CD4-positive, alpha-beta T cell treated with Interleukin-21 for 1 hour (primary cell): ENCODE measurements at places on chromosomes 11 and 22.

GRCh38 chr11:10414181-10414580, 40.9 kb upstream of the AMPD3 start:
- no peak for DNase-seq

DNA sequence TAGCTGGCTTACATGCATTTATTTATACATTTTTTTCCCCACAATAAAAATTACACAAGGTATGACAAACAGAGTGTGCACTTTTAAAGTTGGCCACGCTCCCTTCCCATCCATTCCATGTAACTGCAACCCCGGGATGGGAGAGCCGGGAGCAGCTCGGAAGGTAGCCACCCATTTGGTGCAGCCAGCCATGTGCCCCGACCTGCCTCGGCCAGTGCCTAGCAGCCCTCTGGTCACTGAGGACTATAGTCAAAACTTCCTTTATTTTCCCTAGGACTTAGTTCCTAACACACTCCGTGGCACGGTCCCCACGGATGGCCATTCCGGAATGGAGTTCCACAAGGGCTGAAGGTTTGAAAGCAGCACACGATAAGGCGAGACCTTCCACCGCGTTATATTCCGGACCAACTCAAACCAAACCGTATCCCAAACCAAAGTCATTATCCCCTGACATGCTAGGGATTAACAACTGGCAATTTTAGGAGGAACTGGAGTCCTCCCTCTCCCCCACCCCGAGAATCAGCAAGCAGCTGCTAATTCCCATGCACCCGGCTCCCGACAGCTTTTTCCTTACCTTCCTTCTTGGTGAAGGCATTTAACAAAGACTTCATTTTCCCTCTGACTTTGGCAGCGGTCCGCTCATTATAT, 426.4 kb downstream of the SHANK2 start:
- DNase-seq = no peak

DNA sequence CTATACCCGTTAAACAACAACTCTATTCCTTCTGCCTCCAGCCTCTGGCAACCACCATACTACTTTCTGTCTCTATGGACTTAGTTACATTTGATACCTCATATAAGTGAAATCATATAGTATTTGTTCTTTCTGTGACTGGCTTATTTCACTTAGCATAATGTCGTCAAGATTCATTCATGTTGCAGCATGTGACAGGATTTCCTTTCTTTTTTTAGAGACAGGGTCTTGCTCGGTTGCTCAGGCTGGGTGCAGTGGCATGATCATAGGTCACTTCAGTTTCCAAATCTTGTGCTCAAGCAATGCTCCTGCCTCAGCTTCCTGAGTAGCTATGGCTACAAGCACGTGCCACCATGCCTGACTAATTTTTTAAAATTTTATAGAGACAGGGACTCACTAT, 29.4 kb upstream of the SORL1 start:
- peak; percentile 32 for DNase-seq

DNA sequence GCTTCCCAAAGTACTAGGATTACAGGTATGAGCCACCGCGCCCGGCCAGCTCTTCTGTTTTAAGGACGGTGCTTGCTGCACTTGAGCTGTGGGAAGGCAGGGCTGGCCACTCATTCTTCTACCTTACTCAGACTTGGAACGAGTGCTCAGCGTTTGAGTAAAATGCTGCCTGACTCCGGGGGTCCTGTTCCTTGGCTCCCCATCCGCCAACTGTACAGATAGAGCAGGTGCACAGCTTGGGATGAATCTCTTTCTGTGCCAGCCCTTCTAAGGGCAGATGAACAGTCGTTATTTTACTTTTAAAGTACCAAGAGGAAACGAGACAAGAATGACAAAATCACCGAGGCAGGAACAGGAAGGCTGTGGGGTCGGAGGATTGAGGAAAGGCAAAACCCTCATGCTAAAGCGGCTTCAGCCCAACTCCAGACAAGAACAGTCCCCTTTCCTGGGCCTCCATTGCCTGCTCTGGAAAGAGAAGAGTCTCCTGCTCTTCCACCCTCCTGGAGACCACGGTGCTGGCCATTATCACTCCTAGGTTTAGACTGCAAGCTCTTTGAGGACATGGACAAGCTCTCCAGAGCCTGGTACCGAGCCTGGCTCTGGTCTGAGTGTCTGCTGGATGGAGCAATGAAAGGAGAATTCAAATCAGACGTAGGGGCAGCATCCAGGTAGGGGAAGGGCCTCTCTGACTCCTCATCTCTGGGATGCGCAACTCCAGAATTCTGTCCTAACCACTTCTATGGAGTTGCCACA, 1.1 kb upstream of the SUN2 start:
- peak; percentile 27 for DNase-seq

GRCh38 chr11:110243791-110244190, 52.6 kb downstream of the RDX start:
- DNase-seq = no peak

- DNase-seq = peak; percentile 94
Measured at GRCh38 chr11:46121301-46121723, at the start of gene PHF21A. Gene PHF21A, minus strand, starts transcription at chr11:46121454. Its CDS starts 37,235 bp downstream, at chr11:46084219.

DNA sequence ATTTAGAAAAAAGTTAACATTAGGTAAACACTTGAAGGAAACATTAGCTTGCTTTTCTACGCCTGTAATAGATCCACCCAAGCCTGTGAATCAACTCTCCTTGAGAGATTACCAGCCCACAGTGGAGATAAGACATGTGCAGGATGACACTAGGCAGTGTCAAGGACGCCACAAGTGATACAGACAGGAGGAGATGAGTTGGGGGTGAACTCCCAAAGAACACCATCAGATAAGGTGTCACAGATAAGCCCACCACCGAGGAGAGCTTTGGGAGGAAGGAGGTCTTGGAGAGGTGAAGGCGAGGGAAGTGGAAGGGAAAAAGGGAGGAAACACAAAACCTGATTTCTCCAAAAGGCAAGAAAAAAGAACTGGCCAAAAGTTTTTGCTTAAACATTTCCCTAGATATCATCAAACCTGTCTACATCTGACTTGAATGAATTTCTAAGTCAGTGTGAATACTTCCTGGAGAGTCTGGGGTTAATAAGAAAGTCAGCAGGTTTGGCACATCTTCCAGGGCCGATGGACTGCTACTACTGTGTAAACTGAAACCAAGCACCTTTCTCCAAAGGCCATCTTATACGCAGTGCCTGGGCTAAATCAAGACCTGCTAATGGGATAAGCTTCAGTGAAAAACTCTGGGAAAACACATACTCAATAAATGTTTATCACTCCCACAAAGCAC, 15.5 kb downstream of the CLTCL1 start:
- DNase-seq = no peak

- DNase-seq = peak; percentile 70
Measured at GRCh38 chr22:41524809-41525449, 19.3 kb downstream of the POLR3H start.

DNA sequence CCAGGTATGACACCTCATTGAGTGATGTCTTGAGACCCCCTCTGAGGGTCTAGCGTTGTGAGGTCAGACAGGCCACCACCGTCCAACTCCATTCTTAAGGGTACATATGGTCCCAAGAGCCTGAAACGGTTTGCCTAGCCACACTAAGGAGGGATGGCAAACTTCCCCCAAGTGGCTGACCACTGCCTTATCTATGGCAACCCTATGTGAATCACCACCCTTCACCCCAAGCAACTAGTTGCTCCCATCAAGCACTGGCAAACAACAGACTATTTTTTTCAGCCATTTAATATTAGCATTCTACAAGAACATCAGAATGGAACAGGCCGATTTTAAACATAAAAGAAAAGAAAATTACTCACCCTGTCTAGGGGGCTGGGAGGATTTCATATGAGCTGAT, 22.8 kb downstream of the THOC5 start:
- no peak for DNase-seq

DNA sequence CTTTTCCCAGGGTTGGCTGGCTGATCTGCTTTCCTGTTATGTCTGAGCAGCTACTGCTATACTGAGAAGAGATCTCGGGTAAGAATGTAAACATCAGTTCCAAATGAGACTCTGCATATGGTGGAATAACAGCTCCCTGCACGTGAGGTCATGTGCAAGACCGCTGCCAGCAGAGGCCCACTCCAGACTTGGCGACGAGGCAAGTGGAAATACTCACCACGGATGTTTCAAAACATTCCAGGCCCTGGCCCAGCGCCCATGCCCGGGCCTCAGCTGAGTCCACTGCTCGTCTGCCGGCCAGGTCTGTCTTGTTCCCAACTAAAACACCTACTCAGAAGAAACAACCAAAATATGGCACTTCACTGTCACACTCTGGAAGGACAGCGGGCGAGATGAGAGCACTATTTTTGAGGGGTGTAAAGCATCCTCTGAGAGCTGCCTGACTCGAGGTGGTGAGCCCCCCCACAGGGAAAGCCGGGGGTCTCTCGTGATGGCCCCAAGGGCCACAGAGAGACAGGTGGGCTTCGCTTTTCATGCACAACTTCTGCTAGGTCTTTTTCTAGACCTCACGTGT, 13.1 kb downstream of the IFT27 start:
- DNase-seq = no peak
